ENCODE measurements at places on chromosomes 2 and 18.

DNA sequence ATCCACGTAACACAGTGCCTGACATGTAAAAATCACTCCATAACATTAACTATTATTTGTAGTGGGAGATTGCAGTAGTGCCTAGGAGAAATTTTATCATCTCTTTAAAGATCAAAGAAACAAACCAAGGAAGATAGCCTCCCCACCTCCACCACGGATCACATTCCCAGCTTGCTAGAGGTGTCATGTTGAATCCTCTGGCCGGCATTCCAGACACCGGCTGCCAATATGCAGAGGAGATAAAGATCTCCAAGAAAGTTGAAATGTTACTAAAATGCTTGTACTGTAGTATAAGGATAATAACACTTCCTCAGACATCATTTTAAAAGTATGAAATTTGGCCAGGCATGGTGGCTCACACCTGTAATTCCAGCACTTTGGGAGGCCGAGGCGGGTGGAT, 6.1 kb upstream of the ATG16L1 start:
- no peak for DNase-seq

GRCh38 chr2:207528980-207529329, 807 bp upstream of the CREB1 start:
- DNase-seq = no peak

DNA sequence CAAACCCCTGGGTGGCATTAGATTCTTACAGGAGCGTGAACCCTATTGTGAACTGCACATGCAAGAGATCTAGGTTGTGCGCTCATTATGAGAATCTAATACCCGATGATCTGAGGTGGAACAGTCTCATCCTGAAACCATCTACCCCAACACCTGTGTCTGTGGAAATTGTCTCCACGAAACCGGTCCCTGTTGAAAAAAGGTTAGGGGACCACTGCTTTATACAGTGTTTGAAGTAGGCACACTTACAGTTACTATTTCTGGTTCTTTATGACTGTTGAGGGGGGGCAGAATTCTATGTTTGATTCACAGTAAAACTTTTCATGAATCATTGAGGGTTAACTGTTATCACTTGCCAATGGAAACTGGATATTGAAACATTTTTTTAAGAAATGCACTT, 72.0 kb downstream of the RIF1 start:
- DNase-seq = no peak

- no peak for DNase-seq
These were observed 44.5 kb upstream of the KCNE4 start for GRCh38 chr2:223007531-223007930.

Measured in adrenal gland (tissue), 19 donors.